ENCODE measurements at places on chromosomes 12 and 14. TPM values are rescaled to one million over a fixed set of nuclear protein-coding genes. Genes with fewer than 3 reads are reported as not detected.
A peak's percentile ranks its signal among the peaks of the same experiment; 100 is the strongest.

OTX2 gene
- total RNA-seq = not detected

SLC8A3 gene
- total RNA-seq = 3.5 TPM

DNA sequence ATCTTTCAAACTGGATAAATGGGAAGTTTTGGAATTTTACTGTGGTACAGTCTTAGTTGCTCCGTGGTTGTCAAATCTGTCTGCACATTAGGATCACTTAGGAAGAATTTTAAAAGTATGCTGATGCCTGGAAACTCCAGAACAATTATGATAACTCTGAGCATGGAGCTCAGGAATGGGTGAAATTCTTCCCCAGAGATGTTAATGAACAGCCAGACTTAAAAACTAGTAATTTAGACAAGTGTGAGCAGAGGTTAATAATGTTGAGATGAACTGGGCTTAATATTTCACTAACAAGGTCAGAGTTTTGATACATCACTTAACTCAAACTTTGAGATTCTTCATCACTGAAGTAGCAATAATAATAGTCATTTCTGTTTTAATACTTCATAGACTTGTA lies 94.5 kb downstream of the NTS start:
- no peak for DNase-seq

GRCh38 chr12:116406529-116406928 lies 129.0 kb upstream of the MED13L start:
- DNase-seq = peak; percentile 86

DNA sequence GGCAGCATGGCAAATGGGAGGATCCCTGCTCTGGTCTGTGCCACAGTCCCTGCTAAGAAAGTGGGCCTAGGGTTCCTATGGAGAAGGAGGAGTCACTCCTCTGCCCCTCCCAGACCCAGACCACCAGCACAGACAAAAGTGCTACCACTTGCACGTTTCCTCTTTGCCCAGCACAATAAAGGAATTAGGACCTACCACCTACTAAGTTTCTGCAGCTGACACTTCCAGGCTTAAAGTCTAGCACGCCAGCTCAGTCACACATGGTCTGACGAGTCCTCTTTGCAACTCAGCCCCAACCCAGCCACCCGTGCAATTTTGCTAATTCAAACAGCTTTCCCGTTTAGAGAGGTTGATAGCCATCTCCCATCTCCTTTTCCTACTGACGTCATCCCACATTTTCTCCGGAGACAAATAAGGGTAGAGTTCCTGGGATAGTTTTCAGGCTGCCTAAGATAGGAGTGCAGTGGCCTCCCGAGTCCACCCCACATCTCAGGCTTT lies 66.2 kb upstream of the PTGR2 start:
- peak; percentile 64 for DNase-seq

All from skin of body (tissue), 3 donors.